ENCODE measurements at places on chromosomes 13 and 19.

- DNase-seq: no peak
These were observed 258.2 kb upstream of the EDNRB start for GRCh38 chr13:78176880-78177279.

- DNase-seq: no peak
These were observed 331.4 kb downstream of the HS6ST3 start for GRCh38 chr13:96421314-96421713.

DNA sequence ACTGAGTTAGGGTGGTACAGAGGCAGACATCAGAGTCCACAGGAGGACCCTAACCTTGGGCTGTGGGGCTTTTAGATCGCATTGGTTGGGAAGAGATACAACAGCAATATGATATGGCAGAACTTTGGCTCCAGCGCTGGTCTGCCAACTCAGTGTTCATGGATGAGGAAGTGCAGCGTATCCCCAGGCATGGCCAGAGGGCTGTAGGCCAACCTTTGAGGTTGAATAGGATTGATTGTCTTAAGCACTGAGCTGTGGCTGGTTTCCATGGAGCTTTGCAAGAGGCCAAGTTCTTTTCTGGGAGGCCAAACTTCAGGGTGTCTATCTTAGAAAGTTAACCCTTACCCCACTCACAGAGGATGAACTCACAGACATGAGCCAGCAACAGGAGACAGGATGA, 144.1 kb upstream of the TMTC4 start:
- DNase-seq: no peak

DNA sequence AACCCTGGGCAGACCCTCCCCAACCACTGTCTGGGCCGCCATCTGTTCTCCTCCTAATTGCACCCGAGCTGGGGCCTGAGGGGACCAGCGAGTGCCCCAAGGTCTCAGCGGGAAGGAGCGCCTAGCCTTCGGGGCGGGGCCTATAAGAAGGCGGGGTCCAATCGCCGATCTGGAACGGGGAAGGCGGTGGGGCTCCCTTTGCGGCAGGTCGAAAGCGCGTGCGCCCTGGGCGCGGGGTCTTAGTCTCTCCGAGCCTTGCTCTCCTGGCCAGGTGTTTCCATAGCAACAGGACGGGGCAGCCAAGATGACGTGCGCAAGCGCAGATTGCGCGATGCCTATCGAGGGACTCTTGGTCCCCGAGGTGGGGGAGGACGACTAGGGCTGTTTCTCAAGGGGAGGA, 2.8 kb downstream of the MAST1 start:
- DNase-seq: peak; percentile 69

GRCh38 chr19:47437500-47437899, 18.2 kb upstream of the MEIS3 start:
- DNase-seq: no peak

DNA sequence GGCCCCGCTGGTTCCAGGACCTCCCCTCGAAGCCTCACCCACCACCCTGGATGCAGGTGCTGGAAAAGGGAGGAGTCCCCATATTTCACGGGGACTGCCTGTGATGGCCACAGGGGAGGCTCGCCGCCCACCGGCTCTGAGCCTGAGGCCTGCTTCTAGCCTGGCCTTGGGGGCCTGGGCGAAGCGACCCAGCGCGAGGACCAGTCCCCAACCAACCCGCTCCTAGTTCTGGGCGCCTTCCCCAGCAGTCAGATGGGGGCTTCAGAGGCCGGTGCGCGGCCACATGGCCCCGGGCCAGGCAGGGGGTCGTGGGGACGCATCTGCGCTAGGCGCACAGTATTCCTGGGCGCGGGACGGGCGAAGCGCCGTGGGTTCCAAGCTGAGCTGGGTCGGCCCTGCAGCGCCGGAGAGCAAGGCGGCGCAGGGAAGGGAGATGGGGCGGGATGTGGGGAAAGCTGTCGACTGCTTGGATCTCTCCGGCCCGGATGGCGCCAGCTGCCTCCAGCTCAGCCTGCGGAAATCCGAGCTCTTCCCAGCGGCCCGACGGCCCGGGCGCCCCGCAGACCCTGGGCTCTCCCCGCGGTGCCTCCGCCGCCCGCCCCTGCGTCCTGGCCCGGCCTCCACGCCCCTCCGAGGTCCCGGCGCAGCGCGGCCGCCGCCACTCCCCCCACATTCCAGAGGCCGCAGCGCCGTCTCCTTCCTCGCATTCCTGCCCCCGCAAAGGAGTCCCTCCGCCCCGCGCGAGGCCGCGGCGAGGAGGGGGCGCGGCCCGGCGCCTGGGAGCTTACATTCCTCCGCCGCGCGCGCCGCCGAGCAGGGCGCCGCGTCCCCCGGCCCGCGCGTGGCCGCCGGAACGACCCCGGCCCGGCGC, at the start of gene WTIP:
TSS of gene WTIP (plus strand) at position 788 of the 871 bp plus-strand sequence. CDS start 217 bp downstream, outside the sequence.
- DNase-seq: peak; percentile 89

- DNase-seq: peak; percentile 99
These were observed at the start of gene ZNF844 for GRCh38 chr19:12064590-12065538. ZNF844 (plus strand) TSS chr19:12064731; CDS start chr19:12064874, 143 bp downstream.

DNA sequence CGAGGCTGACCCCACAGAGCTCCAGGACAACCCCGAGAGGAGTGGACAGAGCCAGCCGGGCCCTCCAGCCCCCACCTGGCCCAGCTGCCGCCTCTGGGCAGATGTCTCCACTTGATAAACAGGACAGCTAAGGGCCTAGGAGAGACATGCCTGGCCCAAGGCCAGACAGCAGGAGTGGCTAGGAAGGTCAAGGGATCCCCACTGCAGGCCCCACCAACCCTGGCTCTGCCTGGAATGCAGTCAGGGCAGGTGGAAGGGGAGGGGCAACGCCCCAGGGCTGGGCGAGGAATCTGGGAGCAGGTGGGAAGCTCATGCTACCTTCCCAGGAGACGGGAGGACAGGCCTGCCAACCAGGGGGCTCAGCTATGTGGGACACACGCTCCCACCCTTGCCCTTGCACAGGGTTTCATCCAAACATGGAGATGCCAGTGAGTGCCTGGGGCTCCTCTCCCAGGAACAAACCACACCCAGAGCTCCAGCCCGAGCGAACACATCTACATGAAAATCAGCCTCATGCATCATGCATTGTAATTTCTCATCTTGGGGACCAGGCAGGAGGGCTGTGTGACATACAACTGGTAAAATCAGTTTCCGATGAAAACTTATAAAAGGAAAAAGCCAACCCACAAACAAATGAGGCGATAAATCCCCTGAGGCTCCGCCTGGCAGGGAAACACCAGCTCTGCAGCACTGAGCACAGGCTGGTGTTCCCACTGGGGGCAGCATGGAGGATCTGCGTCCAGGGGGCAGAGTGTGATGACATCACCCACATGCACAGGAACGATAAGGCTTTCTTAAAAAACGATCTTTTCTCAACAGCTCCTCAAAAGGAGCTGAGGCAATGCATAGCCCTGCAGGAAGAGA, 25.0 kb downstream of the SH3GL1 start:
- DNase-seq: peak; percentile 83

- DNase-seq: no peak
These were observed 757 bp upstream of the LMNB2 start for GRCh38 chr19:2457394-2458037.

DNA sequence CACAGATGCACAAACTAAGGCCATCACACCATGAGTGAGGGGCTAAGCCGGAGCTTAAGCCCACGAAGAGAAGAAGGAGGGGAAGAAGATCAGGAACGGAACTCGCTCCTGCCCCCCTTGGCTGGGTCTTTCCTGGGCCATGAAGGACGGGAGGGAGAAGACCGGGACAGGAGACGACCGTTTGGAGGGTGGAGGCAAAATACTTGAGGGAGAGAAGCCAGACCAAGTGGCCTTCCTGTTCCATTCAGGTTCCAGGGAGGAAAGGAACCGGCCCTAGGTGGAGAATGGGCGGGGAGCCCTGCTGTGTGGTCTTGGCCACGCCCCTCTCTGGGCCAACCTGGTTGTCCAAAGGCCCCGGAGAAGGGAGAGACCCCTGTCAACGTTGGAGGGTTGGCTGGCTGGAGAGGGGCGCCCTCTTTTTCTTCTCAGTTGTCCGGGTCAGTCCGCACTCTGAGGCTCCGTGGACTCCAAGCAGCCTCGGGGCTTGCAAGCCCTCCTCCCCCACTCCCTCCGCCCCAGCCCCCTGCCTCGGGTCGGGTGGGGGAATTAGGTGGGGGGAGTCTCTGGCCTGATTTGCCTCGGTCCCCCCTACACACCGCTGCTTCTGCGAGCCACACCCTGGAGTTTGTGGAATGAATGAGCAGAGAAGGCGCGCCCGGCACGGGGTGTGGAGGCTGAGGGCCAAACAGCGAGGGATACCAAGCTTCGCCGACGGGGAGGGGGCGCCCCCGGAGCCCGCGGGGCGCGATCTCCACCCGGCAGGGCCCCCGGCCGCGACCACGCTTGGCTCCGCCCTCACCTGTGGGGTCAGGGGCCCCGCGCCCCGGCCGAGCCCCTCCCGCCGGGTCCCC, 757 bp downstream of the FBN3 start:
- peak; percentile 73 for DNase-seq

- DNase-seq: no peak
These were observed 26.2 kb downstream of the GPR42 start for GRCh38 chr19:35397064-35397463.

- peak; percentile 88 for DNase-seq
These were observed at the start of gene C19orf33 for GRCh38 chr19:38303517-38304351. C19orf33 (plus strand) TSS chr19:38304251; CDS start chr19:38304262, 11 bp downstream.

- DNase-seq: no peak
These were observed 413.1 kb downstream of the KCNRG start for GRCh38 chr13:50428183-50428877.

GRCh38 chr19:42658076-42658475, 63.4 kb upstream of the CEACAM8 start:
- DNase-seq: no peak

GRCh38 chr13:76086729-76087128, 450.6 kb downstream of the LMO7 start:
- no peak for DNase-seq

- DNase-seq: no peak
These were observed 132.5 kb upstream of the ZNF91 start for GRCh38 chr19:23527797-23528196.

DNA sequence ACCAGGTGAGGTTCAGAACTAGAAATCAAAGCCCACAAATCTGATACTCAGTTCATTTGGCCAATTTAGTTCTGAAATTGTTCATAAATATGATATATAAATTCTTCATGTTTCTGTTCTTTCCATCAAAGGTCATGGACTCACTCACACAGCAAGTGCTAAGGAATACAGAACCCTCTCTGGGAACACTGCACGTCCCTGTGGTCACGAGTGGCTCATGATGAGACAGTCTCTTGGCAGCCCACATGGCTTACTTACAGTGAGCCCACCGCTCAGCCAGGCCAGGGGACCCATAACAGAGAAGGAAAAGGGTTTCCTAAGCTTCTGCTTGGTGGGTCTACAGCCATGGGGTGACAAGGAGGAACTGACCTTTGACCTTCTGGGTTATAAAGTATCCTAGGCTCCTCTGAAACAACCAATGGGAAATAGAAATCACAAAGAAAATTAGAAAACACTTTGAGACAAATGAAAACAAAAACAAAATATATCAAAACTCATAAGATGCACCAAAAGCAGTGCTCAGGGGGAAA, 67.4 kb downstream of the CDADC1 start:
- no peak for DNase-seq

- DNase-seq: peak; percentile 58
These were observed 14.8 kb upstream of the F7 start for GRCh38 chr13:113090806-113091205.

GRCh38 chr13:82747958-82748357, 1134.3 kb downstream of the SLITRK1 start:
- DNase-seq: no peak

GRCh38 chr19:8484331-8484894, 18.0 kb downstream of the PRAM1 start:
- DNase-seq: peak; percentile 78

DNA sequence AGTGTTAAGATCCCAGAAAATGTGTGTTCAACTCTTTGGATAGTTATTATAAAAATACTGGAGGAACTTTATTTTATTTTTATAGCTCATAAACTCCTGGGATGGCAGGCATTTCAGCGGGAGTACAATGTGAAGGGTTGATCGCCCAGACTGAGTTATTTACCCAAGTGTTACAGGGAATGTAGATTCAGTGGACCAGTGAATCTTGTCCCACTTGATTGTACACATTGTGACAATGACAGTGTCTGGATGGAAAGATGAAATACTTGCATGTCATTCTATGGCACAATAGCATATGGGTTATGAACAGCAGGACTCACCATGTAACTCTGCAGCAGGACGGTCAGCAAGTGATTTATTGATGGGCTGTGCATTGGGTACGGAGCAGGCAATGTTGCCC, 20.3 kb downstream of the OLFM4 start:
- DNase-seq: no peak

DNA sequence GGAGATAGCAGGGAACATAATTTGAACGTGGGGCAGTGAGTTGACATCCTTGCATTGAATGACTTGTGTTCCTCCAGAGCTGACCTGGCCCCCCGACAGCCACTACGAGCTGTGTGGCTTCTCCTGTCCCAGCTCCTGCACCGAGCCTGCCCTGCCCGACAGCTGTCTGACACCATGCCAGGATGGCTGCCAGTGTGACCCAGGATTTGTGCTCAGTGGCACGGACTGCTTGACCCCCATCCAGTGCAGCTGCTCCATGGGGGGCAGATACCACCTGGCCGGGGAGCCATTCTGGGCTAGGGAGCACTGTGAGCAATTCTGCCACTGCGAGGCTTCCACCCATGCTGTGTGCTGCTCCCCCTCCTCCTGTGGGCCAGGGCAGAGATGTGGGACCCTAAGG, 29.2 kb upstream of the FXYD3 start:
- no peak for DNase-seq

GRCh38 chr19:40799558-40800338, 757 bp downstream of the EGLN2 start:
- DNase-seq: peak; percentile 86

DNA sequence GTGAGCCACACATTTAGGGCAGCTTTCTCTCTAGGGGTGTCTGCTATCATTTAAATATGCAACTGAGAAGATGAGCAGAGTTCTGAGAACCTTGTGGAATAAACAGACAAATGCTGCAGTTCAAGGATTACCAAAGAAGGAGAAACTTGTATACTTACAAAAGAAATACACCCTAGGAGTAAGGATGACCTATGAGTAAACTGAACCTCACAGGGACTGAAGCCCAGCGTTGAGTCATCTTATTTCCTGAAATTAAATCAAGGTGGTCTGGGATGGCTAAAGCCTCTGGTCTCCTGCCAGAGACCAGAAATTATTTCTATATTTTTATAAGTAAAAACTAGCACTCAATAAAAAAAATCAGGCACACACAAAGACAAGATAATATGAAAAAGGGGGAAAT, 40.1 kb downstream of the FAM216B start:
- no peak for DNase-seq

DNA sequence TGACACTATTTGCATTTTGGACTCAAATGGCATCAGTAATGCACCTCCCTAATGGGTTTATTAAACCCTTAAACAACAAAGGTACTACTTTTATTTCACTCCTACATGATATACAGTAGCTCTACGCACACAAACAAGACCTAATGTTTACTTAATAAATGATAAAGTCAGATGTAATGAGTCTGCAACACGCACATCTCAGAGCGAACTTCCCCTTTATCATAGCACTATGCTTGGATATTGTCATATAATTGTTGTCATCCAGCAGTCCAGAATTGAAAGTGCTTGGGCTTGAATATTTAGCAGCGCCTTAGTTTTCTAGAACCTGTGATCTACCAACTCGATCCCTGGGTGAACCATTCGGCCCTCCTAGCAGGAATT, 772 bp downstream of the PARP4 start:
- no peak for DNase-seq
